ENCODE measurements at places on chromosomes 7 and 10.

- no peak for DNase-seq
These were observed 234.6 kb upstream of the PITRM1 start for GRCh38 chr10:3407208-3407607.

DNA sequence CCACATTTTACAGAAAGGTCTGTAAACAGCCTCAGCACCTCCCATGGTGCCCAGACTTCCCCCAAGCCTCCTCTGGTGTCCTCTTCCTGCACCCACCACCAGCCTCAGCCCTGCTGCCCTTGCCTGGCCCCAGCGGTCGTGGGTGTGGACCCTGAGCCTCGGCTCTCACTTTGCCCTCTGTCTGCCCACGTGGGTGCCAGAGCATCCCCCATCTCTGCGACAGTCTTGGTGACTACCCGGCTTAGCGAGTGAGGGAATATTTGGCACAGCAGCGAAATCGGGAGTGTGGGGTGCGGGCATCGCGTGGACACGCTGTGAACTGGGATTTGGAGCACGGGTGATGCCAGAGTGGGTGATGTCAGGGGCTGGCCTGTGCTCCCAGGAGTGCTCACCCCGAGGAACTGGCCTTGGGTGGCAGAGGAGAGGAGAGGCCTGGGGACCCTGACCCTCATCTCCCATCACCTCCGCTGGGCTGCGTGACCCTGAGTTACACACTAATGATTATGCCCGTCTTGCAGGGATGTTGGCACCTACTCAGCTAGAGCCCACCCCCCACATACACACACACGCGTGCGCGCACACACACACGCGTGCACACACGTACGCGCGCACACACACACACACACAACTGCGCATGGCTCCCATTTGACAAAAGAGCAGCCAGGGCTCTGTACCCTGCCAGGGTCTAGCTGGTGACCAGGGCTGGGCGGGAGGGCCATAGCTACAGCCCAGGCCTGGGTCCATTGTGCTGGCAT lies 8.7 kb downstream of the ELFN1 start:
- no peak for DNase-seq

- DNase-seq = no peak
These were observed 128.4 kb downstream of the MTERF1 start for GRCh38 chr7:91752102-91752501.

GRCh38 chr10:283916-284356 lies 148.7 kb downstream of the ZMYND11 start:
- no peak for DNase-seq

- DNase-seq = no peak
These were observed 57.6 kb downstream of the MEOX2 start for GRCh38 chr7:15628876-15629275.

GRCh38 chr10:67853512-67853911 lies 15.5 kb upstream of the DNAJC12 start:
- DNase-seq = no peak

- no peak for DNase-seq
These were observed 6.0 kb downstream of the RGS10 start for GRCh38 chr10:119536508-119537025.

DNA sequence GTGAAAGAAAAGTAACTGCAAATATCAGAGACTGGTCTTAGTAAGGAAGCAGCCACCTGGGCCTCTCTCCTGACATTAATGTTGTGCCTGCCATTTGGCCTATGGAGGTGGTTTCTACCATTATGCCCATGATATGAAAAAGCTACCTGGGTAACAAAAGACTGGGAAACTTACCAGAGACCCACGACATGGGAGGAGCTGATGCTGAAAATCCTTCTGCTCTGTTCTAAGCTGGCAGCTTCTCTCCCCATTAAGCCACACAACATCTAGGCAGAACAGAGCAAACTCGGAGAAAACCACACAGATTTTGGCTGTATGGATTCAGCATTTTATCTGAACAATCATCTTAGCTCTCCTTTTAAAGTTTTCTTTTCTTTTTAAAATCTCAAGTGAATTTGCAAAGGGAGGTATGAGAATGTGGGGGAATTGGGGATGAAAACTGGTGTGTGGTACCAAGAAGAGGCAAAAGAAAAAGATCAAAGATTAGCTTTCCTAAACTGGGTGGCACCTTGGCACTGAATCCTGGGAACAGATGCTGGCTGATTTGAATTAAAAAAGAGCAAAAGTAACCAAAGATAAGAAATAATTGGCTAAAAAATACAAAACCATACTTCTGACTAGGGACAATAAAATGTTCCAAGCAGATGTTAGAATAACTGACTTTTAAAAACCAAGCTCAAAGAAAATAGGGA lies 128.6 kb upstream of the ANKRD1 start:
- DNase-seq = no peak

DNA sequence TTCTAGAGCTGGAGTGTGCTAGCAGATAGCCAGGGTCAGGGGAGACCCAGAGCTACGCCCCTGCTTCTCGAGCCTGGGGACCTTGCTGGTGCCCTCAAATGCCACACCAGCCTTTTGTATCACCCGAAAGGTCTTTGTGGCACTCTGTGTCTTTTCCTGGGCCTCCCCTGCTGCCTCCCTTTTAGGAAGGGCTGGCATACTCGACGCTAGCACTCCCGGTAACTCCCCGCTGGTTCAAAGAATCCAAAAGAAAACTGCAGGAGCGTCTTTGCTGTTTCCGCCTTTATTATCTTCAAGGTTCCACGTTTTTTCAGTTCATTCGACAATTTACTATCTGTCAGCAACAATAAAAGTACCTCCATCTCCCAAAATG lies 36.3 kb downstream of the CTBP2 start:
- DNase-seq = no peak

GRCh38 chr7:68411742-68412141 lies 1186.5 kb upstream of the AUTS2 start:
- DNase-seq = no peak

GRCh38 chr10:14063531-14064285 lies 267.0 kb downstream of the FRMD4A start:
- no peak for DNase-seq

GRCh38 chr7:20963556-20964280 lies 177.0 kb upstream of the SP8 start:
- no peak for DNase-seq

DNA sequence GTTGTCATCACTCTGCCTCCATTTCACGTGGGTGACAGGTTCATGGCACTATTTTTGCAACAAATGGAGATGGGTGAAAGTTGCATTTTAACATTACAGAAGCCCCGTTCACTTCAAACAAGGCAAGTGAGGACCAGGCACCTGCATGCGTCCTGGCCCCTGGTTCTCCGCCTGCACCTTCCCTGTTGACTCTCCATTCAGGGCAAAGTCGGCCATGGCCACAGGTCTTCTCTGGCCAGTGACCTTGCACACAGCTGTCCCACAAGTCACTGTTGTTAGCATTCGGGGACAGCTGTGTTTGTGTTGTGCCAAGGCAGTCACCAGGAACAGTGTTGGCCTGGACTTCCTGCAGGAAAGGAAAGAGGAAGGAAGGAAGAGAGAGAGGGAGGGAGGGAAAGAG lies 554.9 kb downstream of the TCERG1L start:
- no peak for DNase-seq
